ENCODE measurements at places on chromosomes 12 and 14.

- no peak for DNase-seq
These were observed 79.9 kb downstream of the HECTD1 start for GRCh38 chr14:31127690-31128089.

GRCh38 chr12:9797722-9798619, 29.3 kb upstream of the KLRF1 start:
- DNase-seq = peak; percentile 47

DNA sequence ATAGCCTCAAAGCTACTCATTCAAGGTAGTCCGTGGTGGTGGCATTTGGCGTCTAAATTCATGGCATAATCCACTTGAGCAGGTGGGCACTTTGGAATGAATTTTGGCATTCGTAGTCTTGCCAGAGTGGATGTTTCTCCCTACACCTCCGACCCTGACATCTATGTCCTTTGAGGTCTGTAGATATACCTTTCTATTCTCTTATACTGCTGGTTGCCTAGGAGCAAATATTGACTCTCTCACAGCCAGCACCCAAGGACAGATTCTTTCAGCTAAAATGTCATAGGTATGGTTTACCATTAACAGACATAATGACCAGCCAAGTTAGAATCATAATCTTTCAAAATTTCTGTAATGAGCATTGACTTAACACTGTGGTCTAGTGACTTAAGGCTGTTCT, 47.4 kb upstream of the FLRT2 start:
- DNase-seq = no peak

GRCh38 chr14:98682033-98682432, 590.0 kb downstream of the BCL11B start:
- DNase-seq = no peak

DNA sequence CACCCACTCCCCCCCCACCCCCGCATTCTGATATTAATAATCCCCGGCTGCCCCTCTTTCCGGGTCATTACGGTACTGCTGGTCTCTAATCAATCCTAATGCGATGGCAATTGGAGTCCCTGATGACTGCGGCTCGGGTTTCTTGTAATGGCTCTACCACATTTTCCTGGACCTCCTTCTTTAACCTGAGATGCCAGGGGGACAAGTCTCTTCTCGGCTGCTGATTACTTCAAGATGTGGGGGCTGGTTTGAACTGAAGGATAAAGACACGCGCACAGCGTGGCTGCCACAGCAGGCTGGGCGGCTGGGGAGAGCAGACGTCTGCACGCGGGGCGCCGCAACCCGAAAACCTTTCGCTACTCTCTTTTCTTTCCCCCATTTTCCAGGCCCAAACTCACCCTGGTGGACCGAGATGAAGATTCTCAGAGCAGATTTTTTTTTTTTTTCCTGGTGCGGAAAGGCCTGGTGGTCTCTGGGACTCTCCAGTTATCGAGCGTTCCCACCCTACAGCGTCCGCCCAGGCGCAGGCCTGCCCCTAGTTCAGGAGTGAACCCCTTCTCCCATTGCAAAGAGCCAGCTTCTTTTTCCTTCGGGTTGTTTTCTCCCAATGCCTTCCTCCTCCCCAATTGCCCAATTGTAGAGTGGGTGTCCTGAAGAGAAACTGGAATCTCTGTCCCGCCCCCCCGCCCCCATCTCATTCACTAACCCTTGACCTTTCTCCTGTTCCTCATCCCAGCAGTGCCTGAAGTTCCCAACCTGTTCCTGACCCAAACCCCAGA, 6.0 kb upstream of the SIX1 start:
- no peak for DNase-seq

GRCh38 chr12:38886064-38886463, 19.3 kb downstream of the CPNE8 start:
- DNase-seq = no peak

DNA sequence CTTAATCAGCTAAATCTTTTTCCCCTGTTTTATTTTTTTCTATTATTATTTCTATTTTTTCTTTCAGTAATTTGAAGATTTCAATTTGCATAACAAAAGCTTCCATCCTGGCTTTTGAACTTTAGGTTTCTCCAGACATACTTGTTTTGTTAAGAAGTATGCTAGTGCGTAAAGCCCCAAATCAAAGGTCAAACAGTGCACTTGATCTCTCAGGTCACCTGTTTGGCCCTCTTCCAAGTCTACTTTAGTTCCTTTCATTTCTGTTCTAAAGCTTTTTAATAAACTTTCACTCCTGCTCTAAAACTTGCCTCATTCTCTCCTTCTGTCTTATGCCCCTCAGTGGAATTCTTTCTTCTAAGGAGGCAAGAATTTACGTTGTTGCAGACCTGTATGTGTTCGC, 54.6 kb upstream of the ATXN7L3B start:
- no peak for DNase-seq

DNA sequence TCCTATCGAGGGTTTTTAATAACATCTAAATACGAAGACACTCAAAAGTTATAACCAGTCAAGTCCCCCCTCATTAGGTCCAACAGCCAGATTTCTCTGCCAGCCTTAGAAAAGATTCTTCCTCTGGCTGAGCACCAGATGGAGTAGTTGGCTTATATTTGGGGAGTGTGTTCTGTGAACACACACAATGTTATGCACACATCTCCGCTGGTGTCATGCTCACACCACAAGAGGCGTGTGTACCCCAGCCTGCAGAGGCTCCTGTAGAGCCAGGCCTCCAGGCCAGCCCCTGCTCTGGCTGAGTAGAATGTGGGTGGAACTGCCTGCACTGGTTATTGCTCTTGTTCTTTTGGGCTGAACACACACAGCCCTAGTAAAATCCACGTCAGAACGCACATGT, 64.0 kb downstream of the PIWIL1 start:
- DNase-seq = no peak

GRCh38 chr14:105602799-105603793, 76.7 kb downstream of the TMEM121 start:
- no peak for DNase-seq

GRCh38 chr14:72790887-72791566, 102.9 kb downstream of the DPF3 start:
- no peak for DNase-seq

- no peak for DNase-seq
These were observed 191.3 kb downstream of the TMTC2 start for GRCh38 chr12:82877963-82878362.

- DNase-seq = no peak
These were observed 27.0 kb downstream of the SMUG1 start for GRCh38 chr12:54161481-54162437.

GRCh38 chr14:81298911-81299310, 78.2 kb upstream of the GTF2A1 start:
- no peak for DNase-seq

DNA sequence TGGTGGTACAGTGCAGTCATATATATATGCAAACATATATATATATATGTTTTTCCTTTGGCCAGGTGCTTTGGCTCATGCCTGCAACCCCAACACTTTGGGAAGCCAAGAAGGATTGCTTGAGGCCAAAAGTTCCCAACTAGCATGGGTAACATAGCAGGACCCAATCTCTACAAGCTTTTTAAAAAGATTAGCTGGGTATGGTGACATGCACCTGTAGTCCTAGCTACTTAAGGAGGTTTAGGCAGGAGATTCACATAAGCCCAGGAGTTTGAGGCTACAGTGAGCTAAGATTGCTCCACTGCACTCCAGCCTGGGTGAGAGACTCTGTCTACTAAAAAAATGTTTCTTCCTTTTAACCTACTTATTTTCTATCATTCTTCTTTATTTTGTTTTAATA, 10.2 kb downstream of the PZP start:
- no peak for DNase-seq
